ENCODE measurements at places on chromosomes 3 and 15. TPM values are rescaled to one million over a fixed set of nuclear protein-coding genes. Genes with fewer than 3 reads are reported as not detected.

GPR176 gene
- 4.3 TPM for total RNA-seq

ZPLD1 gene
- not detected for total RNA-seq

CPA3 gene
- 0.54 TPM for total RNA-seq

MYD88 gene
- total RNA-seq: 23.8 TPM

EIF4G1 gene
- total RNA-seq: 418 TPM

ADGRG7 gene
- not detected for total RNA-seq

ST8SIA2 gene
- total RNA-seq: under 0.01 TPM

STRIT1 gene
- not detected for total RNA-seq

SLCO2A1 gene
- total RNA-seq: 26.0 TPM
